ENCODE measurements at places on chromosomes 12 and 14.

DNA sequence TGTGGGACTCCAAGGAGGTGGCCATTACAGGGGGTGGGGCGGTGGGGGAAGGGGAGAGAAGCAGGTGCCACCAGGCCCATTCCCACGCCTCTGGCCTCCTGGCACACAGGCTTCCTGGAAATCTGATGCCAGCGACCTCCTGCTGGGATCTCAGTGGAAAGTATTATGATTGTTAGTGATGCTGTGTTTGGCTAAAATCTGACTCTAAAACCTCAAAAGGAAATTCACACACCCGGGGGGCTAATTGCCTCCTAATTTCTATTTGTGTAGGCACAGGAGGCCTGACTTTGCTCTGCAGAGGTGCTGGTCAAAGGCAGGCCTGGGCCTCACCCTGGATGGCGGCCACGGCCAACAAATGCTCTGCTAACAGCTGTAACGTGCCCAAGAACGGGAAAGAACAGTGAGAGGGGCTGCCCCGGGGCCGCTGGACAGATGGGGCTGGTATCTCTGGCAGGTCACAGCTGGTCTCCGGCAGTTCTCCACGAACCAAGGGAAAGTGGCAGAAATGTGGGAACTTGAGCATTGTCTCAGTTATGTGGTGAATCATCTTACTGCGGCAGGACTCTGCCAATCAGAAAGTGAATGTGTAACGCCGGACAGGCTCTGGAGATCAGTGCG lies 14.3 kb downstream of the FAM181A start:
- no peak for DNase-seq

DNA sequence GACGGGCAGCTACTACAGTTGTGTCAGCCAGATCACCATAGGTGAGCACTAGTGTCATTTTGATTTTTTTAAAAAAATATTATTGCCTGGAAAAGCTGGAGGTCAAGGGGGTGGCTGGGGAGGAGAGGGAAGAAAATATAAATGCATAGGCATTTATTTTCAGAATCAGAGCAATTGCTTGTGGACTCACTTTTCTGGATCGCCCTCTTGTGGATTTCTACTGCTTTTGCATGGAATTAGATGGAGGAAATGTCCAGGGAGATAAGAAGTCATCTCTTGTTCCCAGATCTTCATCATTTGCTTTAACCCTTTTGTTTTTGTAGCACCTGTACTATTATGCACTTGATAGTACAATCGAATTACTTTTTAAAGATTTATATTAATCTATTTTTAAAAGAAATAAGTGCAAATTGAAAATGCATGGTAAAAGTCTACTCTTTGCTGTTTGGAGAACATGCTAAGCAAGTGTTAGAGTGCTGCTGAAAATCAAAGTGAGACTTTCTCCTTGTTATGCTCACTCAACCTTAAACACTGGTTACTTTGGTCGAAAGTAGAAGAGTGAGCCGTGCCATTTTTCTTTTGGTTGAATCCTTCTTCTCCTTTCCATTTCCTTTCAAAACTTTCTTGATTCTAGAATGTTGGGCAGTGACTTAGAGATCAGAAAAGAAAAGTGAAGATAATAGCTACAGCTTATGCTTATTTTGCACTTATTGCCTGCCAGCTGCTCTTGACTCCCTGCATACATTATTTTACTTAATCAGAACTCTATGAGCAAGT lies 60.6 kb upstream of the ANO4 start:
- no peak for DNase-seq

GRCh38 chr12:76890151-76891143 lies 11.6 kb upstream of the CSRP2 start:
- no peak for DNase-seq

DNA sequence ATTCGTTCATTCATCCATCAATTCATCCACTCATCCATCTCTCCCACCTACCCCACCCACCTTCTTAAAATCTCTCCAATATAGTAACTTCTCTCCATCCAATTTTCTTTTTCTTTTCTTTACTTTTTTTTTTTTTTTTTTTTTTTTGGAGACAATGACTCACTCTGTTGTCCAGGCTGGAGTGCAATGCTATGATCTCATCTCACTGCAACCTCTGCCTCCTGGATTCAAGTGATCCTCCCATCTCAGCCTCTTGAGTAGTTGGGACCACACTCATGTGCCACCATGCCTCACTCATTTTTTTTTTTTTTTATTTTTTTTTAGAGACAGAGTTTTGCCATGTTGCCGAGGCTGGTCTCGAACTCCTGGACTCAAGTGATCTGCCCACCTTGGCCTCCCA lies 118.4 kb downstream of the SUDS3 start:
- no peak for DNase-seq

- DNase-seq = no peak
Observed at GRCh38 chr12:94048757-94049156, 99.6 kb upstream of the PLXNC1 start.

Measured in esophagus squamous epithelium (tissue), 5 donors.